ENCODE measurements at places on chromosomes 16 and 17.

DNA sequence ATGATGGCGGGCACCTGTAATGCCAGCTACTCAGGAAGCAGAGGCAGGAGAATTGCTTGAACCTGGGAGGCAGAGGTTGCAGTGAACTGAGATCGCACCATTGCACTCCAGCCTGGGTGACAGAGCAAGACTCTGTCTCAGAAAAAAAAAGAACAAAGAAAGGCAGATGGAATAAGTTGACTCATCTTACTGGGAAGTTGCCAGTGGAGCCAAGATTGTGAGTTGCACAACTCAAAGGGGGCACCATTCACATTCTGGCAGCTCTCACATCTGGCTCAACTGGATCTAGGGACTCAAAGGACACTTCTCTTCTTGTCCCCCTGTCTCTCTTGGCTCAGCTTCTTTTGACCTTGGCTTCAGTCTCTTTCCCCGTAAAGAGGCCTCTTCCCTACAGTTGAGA lies 53.7 kb upstream of the ETV4 start:
- DNase-seq: no peak

DNA sequence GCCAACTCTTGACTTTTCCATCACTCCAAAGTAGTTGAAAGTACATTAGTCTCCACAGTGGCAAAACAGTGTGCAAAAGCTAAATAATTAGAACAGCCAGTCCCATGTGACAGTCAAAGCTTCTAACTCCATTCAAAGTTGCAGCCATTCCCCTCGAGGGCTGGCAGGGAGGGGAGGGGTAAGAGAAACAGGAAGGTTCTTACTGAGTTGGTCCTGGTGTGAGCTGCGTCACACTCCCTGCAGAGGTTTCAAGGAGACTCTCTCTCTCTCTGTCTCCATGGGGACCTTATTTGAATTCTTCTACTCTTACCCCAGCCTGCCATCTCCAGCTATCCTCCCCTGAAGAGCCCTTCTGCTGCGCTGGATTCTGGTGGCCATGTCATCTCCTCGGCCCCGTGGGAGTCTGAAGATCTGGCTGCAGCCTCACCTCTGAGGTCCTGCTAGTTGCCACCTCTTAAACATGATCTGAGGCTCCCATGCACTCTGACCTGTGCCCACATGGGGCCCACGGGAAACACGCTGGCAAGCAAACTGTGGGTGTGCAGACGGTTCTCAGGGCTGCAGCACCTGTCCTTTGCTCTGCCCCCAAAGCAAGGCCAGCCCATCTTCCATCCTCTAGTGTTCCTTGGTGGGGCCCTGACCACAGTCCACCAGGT lies 23.3 kb upstream of the STH start:
- no peak for DNase-seq

GRCh38 chr16:8905168-8905762 lies 23.1 kb downstream of the LITAFD start:
- DNase-seq: no peak

DNA sequence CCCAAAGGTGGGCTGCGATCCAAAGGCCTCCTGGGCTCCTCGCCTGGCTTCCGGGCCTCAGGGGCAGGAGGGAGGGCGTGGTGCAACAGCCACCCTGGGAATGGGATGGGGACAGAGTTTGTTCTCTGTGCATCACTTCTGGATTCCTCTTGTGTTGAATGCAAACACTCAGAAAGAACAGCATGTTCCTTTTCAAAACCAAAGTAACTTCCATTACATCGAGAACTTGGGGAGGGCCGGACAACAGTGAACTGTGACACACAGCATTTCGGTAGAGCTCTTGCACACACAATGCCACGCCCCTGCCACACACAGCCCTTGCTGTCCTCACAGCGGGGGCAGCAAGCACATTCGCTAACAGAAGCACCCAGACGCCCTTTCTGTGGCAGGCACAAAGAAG lies 36.1 kb upstream of the FASN start:
- no peak for DNase-seq

- DNase-seq: peak; percentile 77
Observed at GRCh38 chr16:48611329-48612137, 1.6 kb upstream of the N4BP1 start.

DNA sequence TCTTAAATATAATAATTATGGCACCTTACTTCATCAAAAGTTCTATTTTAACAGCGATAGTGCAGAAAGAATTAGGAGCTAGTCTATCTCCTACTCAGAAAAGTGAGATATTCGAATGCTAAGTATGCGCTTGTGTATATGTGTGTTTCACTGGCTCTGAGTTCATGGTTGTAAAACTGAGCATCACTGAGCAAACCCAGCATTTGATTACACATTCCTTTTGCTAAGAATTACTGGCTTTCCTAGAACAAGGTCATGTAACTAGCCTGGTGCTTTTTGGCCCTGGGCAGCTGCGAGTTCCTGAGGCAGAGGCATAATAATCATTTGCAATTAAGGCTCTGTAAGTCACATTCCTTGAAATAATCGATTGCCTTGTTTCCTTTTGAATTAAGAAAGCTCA lies 157.2 kb downstream of the SNX29 start:
- DNase-seq: no peak

DNA sequence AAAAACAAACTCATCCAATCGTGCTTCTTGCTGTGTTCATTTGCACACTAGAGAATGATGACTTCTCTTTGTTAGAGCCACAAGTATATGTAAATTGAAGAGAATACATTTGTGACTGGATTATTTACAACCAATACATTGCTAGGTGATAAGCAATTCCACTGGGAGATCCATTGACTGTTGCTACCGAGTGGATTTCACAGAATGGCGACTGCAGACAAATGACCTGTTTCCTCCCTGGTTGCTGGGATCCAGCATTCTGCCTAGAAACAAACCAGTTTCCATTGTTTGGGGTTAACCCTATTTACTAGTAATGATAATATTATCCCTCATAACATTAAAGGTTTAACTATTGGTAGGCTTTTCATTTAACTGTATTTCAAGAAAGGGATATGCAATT lies 36.9 kb upstream of the CPHXL start:
- DNase-seq: no peak

DNA sequence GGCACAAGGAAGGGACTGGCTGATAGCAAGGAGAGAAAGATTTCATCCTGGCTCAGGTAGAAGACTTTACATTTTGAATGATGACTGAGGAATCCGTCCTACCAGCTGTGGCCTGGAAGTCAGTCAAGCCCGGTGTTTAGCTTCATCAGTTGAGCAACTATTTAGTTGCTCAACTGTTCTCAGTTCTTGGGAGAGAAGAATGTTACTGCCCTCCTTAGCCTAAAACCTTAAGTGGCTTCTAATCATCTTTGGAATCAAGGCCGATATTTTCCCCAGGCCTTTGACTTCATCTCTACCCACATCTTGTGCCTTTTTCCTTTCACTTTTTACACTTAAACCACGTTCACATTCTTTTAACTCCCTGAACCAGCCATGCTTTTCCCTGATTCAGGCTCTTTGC lies 17.3 kb upstream of the RBL2 start:
- no peak for DNase-seq

DNA sequence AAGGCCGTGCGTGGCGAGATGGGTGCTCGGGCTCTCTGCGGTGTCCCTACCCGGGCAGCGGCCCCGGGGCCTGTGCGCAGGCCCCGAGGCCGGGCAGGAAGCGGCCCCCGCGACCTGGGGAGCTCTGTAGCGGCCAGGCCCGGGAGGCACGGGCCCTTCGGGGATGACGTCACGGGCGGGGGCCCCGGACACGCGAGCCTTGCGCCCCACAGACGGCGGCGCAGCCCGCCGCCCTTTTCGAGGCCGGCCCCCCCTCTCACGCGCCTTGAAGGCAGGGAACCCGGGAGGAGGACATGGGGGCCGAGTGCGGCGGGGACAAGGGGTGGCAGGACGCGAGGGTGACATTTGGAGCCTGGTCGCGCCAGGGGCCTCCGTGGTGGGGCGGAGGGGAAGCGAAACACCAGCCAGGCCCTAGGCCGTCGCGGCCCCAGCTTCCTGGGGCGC lies 1.1 kb downstream of the RAI1 start:
- peak; percentile 57 for DNase-seq

- no peak for DNase-seq
Observed at GRCh38 chr16:67843343-67843765, 1.2 kb downstream of the THAP11 start.

All from CD4-positive, alpha-beta T cell treated with Interleukin-6 for 4 hours (primary cell).